Activated CD4-positive, alpha-beta T cell treated with anti-CD3 and anti-CD28 coated beads for 48 hours (primary cell): ENCODE measurements at places on chromosomes 2 and 18.

DNA sequence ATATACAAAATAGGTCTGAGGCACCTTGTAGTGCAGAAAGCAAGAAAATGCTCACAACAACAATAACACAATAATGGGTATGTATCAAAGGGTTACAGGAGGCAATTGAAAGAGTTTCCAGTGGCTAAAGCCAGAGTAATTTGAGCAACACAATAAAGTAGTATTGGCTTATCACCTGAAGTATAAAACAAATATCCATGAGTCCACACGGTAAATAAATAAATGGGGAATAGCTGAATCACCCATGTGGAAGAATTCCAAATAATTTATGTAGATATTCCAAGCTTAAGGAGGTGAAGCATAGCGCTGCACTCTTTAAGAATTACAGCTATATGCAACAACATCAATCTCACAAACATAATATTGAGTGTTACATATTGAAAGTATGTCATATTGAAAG, 110.8 kb downstream of the AFF3 start:
- no peak for DNase-seq

- DNase-seq = no peak
Measured at GRCh38 chr2:88667219-88667618, 24.3 kb upstream of the RPIA start.

DNA sequence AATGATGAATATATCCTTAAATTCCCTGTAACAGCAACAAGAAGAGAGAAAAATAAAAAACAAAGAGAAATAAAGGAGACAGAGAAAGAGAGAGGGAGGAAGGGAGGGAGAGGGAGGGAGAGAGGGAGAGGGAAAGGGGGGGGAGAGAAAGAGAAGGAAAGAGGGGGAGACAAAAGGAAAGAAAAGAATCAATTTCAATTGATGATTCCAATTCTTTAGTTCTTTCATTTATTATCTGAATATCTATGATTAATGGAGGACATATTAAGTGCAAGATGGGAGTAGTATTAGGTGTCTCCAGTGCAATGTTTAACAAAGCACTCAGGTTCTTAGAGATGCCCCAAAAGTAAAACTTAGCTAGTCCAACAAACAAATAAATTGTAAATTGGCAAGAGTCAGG, 97.2 kb upstream of the DPP10 start:
- no peak for DNase-seq

- no peak for DNase-seq
Measured at GRCh38 chr2:9944330-9944758, 7.1 kb upstream of the GRHL1 start.

GRCh38 chr18:24659827-24660720, 199.6 kb downstream of the HRH4 start:
- peak; percentile 32 for DNase-seq

- no peak for DNase-seq
Measured at GRCh38 chr2:128809259-128809636, 490.6 kb upstream of the HS6ST1 start.

GRCh38 chr2:109098251-109098920, 30.6 kb upstream of the SH3RF3 start:
- no peak for DNase-seq

DNA sequence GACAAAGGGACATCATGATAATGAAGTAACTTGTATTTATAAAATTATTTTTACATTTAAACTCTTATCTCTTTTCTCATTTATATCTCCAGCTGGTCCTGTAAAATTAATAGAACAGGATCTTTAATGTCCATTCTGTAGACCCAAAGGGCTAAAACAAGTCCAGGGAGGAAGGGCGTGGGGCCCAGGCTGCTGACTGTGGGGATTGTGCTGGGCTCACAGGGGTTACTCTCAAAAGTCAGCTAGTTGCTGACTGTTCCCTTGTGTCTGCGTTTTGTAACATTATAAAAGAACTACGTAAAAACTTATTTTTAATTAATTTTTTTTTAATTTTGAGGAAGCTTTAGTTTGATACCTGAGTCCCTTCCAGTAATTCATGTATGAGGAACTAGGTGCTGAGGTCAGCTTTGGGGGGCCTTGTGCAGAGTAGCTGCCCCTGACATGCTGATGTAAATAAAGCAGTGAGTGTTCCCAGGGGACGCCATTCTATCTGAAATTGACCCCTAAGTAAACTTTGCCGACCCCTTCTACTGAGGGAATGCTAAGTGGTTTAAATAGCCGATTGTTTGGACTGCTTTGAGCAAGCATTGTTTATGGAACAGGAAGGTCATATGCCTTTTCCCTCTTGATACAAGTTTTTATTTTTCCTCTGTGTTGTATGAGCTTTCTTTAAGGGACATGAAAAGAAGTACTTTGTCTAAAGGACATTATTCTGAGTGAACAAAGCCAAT, 56.4 kb downstream of the MERTK start:
- no peak for DNase-seq

DNA sequence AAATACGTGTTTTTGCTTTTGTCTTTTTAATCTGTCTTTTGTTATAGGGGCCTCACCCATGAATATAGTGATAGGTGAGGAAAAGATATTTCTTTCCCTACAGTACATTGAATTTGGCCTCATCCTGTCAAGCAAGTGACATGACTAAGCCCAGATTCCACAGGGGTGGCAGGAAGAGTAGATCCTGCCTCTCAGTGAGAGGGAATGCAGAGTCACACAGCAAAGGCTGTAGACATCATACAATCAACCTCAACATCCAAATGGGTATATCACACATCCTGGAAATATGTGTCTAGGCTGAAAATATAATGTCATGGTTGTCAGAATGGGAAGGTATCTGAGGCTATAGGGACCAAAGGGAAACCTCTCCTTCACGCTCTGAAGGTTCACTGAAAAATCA, 269.6 kb downstream of the CDH20 start:
- no peak for DNase-seq

DNA sequence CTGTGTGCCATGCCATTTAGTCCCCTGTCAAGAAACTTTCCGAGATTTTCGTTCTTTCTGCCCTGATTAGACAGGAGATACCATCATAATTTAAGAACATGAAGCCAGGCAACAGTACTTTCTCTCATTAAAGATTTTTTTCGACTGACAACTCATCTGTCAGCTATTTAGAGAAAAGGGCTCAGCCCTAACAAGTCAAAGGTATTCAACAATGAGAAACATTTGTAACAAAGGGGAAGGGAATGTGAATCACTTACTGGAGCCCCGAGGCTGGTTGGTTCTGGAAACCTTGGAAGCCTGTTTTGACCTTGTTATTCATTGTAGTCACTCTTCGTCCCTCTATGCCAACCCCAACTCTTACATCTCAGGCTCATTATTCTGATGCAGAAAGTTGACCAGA, 199.4 kb downstream of the SPP2 start:
- no peak for DNase-seq

- no peak for DNase-seq
Measured at GRCh38 chr18:77859634-77860033, 610.0 kb downstream of the GALR1 start.

DNA sequence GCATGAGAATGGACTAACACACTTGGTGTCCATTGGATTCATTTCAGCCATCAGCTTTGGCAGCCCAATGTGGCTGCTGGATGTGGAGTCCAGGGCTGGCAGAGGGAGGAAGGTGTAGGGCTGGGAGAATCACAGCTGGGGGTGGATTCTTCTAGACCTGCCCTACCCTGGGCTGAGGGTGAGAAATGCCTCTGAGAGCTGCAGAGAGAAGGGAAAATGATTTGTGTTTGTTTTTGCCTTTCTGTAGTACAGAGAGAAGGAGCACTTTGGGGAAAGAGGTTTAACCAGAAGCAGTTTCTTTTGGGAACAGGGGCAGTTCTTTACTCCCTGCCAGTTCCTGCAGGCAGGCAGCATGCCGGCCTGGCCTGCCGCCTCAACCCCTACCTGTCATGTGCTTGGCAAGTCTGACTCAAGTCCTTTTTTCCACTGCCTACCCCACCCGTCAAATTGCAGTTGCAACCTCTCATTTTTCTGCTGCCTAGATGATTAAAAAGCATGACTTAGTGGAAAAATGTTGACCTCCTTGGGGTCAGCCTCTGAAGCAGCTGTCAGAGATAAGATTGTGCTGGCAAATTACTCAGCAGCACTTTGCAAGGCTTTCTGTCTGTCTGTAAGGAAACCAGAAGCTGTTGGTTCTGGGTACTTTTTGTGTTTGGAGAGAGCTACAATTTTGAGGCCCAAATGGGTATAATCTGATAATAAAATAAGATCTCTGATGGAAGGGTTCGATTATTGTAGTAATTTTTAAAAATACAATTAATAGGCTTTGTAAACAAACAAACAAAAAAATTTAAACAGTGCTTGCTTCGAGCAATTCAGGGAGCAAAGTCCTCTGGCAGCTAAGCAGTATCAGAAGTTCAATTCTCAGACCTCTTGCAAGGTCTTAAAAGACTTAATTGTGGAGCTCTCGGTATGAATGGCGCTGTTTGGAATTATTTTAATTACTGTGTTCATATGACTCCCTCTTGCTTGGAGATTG, 21.7 kb downstream of the LBH start:
- DNase-seq = peak; percentile 80

GRCh38 chr2:9297807-9298206, 91.2 kb downstream of the ASAP2 start:
- no peak for DNase-seq

GRCh38 chr18:41144441-41144840, 810.6 kb upstream of the PIK3C3 start:
- no peak for DNase-seq

DNA sequence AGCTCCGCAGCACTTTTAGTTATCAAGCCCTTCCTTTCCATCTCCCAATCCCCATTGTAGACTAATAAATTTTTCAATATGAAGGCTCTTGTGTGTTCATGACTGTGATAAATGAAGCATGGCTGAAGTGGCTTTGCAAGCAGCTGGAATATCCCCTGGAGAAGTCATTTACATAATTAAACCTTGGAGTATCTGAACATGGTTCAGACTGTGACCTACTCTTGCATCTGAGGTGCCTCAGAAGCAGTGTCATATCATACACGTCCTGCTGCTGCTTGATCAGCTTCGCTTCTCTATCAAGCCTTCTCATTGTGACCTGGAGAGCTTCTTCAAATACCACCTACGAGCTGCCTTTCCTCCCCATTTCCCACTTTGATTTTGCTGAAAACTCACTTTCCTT, 48.4 kb upstream of the ZNF397 start:
- no peak for DNase-seq

DNA sequence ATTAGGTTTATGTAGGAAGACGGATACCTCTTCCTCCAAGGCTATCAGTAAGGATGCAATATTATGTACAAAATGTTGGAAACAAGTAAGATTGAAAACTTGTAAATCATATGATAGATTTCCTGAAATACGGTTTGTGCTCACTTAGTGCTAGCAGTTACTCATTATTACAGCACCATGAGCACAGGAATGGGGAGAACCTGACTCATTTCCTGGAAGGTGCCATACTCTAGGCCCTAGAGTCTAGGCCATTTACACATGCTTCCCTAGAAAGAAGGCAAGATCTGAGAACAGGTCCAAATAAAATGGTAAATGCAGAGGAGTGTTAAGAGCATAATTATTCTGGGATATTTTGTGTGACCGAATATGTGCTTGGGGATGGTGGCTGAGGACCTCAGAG, 467.7 kb upstream of the CELF4 start:
- no peak for DNase-seq

GRCh38 chr2:212911011-212911410, 240.4 kb downstream of the IKZF2 start:
- DNase-seq = no peak

- DNase-seq = no peak
Measured at GRCh38 chr2:171181064-171182049, 20.7 kb upstream of the TLK1 start.

- no peak for DNase-seq
Measured at GRCh38 chr2:225484751-225485150, 85.2 kb downstream of the NYAP2 start.

GRCh38 chr2:15565994-15566671, 5.0 kb upstream of the NBAS start:
- no peak for DNase-seq

DNA sequence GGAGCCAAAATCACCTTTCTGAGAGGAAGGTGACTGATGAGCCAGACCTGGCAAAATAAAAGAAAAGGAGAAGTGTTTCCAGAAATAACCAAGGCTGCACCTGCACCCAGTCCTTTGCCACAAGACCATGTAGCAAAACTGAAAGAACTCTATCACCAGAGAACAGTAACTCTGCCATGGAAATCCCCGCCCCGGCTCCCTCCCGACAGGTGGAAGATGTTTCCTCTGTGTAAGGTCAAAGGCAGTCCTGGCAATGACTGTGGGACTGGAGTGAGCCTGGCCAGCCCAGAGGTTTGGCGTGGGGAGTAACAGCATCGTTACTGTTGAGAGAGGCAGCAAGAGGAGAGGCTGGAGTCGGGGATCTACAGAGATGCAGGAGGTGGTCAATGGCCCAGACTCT, 42.3 kb downstream of the SPRED2 start:
- peak; percentile 44 for DNase-seq

GRCh38 chr2:123164216-123164615, 860.9 kb upstream of the CNTNAP5 start:
- no peak for DNase-seq

- DNase-seq = no peak
Measured at GRCh38 chr2:105787376-105788318, 42.9 kb downstream of the NCK2 start.

DNA sequence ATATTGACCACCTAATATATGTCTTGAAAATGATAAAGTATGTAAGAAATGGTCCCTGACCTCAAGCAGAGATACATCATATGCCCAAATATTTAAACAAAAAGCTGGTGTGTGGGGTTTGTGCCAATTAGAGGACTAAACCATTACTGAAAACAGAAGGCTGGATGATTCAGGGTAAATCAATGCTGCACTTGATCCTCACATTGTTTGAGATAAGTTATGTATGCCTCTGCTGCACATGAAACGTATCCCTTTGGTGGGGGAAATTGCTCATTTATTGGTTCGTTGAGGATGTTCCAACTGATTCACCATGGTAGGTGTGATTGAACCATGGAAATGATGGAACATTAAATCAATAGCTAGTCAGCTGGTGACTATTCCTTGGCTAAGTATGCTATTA, 24.7 kb upstream of the DARS1 start:
- no peak for DNase-seq

DNA sequence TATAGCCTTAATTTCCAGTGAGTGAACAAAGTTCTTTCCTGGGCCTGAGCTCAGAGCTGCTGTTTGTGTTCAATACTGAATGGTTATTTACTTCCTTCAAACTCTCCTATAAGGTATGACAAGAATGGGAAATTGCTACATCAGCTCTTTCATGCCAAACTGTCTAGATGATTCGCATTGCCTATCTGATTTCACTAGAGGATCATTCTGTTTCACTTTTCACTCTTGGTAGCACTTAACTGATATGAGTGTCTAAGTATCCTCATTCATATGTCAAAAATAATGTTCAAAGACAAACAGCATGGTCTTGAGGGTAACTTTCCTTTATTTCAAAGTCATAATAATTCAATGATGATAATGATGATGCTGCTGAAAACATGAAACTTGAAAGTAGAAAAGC, 32.9 kb upstream of the SCG2 start:
- no peak for DNase-seq

GRCh38 chr2:33268246-33268831, 208.1 kb upstream of the RASGRP3 start:
- DNase-seq = no peak
